ENCODE measurements at places on chromosomes 13 and 19.
A peak's percentile ranks its signal among the peaks of the same experiment; 100 is the strongest.

- DNase-seq: no peak
Observed at GRCh38 chr19:51743405-51743804, 8.3 kb downstream of the FPR1 start.

DNA sequence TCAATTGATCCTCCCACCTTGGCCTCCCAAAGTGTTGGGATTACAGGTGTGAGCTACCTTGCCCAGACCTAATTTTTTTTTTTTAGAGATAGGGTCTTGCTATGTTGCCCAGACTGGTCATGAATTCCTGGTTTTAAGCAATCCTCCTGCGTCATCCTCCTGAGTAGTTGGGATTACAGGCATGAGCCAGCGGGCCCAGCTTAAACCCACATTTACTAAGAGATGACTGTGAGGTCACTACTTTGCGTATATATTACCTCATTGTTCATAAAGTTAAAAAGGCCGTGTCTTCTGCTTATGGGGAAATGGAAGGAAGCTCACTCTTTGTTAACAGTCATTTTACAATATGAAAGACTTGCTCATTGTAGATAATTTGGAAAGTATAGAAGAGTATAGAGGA lies 39.6 kb upstream of the C1QTNF9 start:
- no peak for DNase-seq

GRCh38 chr13:45678282-45678681 lies 23.8 kb upstream of the CBY2 start:
- no peak for DNase-seq

DNA sequence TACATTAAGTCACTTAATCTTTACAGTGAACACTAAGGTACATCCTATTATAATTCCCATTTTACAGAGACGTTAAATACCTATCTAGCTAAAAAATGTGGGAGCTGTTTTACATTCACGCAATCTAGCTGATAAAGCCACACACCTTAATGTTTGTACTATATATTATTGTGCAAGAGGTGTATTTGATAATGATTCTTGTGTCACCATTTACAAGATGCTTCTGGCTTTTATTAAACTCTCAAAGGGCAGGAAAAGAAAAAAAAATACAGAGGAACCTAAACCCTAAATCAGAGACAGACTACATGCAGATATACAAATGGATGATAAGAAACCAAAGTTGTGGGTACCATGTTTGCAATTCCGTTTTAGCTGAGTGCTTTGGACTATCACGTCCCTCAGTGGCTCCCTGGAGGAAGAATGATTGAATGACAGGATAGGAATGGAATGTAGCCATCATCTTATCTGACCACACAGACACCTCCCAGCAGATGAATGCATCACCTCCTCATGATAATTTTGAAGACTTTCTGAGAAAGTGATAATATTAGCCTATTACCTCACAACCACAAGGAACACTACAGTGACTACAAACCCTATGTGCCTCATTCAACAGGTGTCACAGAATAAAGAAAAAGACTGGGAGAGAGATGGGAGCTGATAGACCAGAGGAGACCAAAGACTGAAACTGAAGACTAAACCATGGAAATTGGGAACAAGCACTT lies 230.5 kb upstream of the SERP2 start:
- DNase-seq: no peak

DNA sequence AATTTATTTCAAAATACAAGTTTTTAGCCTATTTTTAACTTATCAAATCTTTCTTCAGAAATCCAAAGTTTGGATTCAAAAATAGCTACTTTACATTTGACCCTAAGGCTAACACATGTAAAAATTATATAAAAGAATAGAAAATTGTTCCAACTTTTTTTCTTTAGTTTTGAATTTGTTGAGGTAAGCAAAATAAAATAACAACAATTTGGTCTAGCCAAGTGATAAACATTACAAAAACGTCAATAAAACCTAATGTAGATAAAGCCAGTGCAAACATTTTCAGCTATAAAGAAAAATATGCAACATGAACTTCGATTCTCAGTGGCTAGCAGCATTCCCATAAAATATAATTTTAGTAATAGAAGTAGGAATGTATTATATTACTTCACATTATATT lies 400.3 kb downstream of the PCDH9 start:
- DNase-seq: no peak

DNA sequence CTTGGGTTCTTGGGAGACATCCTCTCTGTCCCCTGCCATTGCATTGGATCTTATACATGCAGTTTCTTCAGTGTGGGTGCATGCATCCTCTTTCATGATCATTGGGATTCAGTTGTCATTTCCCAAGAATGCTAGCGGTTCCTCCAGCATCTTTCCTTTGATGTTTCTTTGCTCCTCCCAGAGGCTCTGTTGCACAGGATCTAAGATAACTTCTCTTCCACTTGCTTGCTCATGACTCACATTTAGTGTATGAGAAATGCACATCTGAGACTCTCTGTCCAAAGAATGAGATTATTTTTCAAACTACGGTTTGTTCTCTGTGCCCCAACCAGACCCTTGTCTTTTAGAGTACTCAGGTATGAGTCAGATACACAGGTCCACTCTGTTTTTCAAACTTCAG lies 197.1 kb downstream of the NDFIP2 start:
- no peak for DNase-seq

DNA sequence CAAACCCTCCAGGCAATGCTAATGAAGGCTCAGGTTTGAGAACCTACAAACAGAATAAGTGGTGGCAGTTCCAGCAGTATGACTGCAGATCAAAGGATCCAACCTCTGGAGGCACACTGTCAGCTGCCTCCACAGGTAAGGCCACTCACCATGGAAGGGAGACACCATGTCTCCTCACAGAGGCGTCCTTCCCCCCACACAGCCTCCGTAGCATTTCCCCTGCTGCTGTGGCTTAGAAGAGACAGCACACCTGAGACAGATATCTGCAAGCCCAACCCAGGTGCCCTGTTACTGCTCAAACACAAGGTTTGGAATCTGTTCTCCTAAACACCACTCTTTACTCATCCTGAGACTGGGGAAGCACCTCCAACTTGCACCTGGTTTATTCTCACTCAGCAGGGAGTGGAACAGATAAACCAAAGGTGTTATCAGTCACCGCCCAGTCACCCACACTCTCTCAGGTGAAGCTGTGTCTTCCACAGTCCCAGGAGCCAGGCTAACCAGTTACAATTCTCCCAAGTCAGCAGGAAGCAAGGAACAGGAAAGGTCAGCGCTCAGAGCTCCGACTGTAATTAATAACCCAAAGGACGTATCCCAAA lies 311.2 kb downstream of the FOXO1 start:
- DNase-seq: no peak

DNA sequence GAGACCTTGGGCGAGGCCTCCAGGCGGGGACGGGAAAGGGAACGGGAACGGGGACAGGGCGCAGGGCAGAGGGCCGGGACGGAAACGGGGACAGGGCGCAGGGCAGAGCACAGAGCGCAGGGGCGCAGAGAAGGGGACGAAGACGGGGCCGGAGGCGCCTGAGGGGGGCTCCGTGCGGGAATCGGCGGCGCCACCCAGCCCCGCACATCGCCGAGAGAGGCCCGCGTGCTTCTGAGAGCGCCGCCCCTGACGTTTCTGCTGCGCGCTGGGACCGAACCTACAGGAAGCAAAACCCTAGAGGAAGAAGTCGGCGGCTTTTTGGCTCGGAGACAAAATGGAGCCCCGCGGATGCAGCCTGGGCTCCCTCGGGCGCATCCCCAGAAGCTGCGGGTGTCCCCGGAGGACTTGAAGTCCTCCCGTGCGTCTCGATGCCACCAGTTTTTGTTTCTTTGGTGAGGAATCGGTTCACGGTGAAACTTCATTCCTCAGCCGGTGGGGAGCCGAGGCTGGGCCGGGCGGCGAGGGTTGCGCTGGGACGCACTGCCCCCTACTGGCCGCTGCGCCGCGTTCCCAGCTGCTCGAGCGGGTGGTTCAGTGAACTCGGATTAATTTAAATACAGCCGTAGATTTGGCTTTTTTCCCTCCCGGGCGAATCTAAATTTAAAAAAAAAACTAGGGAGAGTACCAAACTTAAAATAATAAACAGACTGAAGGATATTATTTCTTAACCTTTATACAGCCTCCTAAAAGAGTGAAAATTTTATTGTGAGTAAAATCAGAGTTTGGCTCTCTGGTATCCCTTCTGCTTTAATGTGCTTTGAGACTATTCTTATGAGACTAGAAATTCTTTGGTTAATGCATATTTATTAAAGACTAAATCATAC lies 350.0 kb upstream of the ARGLU1 start:
- peak; percentile 64 for DNase-seq

GRCh38 chr13:20608438-20609020 lies 41.6 kb downstream of the IFT88 start:
- no peak for DNase-seq

DNA sequence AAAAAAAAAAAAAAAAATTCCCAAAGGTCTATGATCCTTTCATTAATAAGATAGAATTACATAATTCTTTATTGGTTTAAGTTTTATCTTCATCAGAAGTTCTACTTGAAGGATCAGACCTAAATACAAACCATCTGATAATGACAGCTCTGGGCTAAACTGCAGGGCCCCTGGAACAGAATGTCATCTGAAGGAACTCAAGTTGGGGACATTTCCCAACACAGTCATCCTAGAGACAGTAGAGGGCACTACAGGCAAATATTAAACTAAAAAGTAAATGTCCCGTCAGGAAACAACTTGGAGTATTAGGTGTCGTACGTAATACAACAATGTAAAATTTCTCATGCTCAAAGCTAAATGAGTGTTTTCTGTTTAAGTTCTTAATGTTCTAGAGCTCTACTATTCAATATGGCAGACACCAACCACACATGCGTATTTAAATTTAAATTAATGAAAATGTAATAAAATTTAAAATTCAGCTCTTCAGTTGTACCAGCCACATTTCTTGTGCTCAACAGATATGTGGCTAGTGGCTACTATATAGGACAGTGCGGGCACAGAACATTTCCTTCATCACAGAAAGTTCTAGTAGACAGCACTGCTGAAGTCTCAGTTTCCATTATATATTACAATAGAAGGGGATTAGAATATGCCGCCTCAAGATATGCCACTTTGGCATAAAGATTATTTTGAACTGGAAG lies 21.8 kb upstream of the NAXD start:
- peak; percentile 82 for DNase-seq

DNA sequence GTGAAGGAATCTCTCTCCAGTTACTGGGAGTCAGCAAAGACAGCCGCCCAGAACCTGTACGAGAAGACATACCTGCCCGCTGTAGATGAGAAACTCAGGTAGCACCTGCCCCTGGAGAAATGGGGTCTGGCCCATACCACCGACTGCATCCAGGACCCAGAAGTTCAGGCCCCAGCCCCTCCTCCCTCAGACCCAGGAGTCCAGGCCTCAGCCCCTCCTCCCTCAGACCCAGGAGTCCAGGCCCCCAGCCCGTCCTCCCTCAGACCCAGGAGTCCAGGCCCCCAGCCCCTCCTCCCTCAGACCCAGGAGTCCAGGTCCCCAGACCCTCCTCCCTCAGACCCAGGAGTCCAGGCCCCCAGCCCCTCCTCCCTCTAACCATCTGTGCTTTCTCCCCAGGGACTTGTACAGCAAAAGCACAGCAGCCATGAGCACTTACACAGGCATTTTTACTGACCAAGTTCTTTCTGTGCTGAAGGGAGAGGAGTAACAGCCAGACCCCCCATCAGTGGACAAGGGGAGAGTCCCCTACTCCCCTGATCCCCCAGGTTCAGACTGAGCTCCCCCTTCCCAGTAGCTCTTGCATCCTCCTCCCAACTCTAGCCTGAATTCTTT lies 3.0 kb downstream of the APOC2 start:
- peak; percentile 51 for DNase-seq

All from NAMALWA (cell line).